ENCODE measurements at places on chromosomes 11 and 22.
A peak's percentile ranks its signal among the peaks of the same experiment; 100 is the strongest.

DNA sequence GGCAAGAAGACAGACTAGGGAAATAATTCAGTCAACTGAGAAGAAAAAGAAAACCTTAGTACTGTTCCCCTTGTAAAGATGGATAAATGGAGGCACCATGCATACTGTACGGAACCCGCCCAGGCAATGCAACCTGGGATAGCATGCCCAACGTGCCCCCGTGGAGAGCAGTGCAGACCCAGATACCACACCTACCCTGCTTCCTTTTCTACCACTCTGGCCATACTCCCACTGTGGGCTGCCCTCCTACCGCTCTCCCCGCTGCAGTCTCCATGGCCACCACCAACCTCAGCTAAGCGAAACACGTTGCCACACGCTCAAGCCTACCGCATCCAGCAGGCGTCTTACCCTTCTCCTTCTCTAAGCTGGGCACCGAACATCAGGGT lies 117.4 kb upstream of the SERPIND1 start:
- no peak for DNase-seq

- DNase-seq: no peak
Observed at GRCh38 chr22:46029036-46029435, 52.1 kb upstream of the WNT7B start.

GRCh38 chr11:25650319-25650718 lies 681.6 kb upstream of the ANO3 start:
- DNase-seq: no peak

DNA sequence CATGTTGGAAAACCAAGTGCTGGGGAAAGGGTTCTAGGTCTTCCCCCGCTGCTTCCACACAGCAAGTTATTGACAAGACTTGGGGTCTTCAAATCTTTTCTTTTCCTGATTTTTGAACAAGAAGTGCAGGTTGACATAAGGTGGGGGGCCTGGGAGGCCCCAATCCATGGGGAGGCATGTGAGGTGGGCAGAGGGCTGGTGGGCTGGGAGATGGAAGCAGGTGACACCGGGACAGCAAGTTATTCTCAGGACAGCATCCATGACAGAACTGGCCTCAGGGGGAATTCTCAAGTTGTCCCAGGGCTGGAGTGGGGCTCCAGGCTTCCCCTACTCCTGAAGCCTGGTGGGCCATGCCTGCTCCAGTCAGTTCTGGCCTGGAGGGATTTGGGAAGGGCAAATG lies 5.5 kb downstream of the FGF19 start:
- no peak for DNase-seq

DNA sequence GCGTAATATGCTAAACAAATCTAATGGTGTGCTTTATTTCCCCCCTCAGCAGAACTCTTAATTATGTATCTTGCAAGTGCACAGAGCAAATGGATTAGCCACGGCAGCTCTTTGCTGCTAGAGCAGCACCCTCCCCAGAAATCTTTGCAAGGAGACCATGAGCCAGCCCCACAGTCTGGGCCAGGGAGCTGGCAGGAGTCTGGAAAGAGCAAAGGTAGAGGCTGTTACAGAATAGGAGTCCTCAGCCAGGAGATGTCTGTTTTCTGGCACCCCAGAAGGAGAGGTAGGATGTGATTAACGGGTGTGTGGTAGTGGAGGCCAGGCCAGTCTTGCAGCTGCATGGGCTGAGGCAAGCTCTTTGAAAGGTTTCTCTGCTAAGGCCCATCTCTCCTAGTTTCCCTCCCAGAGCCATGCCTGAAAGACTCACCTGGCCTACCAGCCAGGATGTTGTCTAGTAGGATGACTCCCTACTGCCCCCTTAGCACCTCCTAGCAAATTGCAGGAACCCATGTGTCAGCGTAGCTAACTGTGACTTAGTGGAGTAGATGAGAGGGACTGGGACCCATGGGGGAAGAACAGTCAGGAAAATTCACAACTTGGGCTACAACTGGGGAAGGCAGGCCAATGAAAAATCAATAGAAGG lies 557.2 kb downstream of the BUD13 start:
- DNase-seq: no peak

- DNase-seq: no peak
Observed at GRCh38 chr11:106971864-106972263, 46.4 kb downstream of the GUCY1A2 start.

DNA sequence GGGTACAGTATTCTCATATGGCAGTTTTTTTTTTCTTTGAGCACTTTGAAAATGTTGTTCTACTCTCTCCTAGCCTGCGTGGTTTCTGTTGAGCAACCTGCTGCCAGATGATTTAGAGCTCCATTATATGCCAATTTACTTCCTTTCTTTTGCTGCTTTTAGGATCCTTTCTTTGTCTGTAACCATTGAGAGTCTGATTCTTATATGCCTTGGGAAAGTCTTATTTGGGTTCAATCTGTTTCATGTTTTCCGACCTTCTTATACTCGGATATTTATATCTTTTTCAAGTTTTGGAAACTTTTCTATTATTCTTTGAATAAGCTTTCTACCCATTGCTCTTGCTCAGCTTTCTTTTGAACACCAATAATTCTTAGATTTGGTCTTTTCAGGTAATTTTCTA lies 138.1 kb upstream of the RAG2 start:
- no peak for DNase-seq

DNA sequence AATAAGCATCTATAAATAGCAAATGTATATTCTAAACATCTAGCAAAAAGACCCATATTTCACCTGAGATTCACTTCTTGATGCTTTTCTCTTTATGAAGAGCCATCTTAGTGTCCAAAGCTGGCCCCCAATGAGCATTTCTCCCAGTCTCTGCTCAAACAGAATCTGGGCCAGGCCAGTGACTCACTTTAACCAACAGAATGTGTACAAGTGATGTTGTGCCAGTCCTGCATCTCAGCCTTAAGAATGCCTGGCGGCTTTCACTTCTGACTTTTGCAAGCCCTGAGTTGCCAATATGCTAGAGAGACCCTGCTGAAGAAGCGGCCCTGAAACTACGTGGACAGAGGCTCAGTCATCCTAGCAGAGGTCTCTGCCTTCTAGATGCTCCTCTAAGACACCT lies 6.9 kb upstream of the COPB1 start:
- DNase-seq: no peak

- DNase-seq: no peak
Observed at GRCh38 chr11:11336664-11337063, 16.4 kb downstream of the CSNK2A3 start.

DNA sequence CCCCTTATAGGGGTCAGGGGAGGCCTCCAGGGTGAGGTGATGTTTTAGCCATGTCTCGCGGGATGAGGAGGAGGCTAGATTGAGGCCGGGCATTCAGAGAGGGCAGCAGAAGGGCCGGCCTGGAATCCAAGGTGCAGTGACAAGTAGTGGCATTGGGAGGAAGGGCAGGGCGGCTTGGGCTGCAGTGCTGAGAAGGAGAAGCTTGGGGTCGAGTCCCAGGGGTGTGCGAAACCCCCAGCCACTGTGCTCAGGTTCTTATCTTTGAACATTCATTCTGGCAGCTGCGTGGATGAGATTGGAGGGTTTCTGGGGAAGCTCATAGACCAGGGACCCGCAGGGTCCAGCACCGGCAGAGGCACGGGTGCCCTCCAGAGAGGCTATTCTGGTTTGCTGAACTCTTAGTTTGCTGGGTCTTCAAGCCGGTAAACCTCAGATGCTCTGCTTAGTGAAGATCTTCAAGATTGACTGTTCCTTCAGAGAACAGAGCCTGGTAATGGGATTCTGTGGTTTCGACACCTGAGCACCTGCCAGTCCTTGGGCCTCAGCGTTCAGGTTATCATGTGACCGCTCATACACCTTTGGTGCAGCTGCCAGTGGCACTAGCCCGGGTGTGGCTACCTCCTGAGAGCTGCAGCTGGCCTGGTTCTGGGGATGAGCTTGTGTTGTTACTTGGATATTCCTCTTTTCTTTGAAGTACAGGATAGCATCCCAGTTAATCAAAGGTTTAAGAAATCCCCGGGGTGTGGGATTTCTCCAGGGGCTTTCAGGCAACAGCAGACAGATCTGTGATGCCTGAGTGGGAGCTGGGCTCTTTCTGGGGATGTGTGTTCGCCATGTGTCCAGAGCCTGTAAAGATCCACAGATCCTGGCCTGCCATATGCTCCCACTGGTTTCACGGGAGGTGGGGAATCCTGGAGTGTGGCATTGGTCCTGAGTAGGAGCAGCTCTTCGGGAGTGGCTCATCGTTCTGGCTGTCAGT lies 152.8 kb downstream of the TBC1D22A start:
- DNase-seq: no peak

- no peak for DNase-seq
Observed at GRCh38 chr11:105589346-105589745, 20.5 kb upstream of the GRIA4 start.

DNA sequence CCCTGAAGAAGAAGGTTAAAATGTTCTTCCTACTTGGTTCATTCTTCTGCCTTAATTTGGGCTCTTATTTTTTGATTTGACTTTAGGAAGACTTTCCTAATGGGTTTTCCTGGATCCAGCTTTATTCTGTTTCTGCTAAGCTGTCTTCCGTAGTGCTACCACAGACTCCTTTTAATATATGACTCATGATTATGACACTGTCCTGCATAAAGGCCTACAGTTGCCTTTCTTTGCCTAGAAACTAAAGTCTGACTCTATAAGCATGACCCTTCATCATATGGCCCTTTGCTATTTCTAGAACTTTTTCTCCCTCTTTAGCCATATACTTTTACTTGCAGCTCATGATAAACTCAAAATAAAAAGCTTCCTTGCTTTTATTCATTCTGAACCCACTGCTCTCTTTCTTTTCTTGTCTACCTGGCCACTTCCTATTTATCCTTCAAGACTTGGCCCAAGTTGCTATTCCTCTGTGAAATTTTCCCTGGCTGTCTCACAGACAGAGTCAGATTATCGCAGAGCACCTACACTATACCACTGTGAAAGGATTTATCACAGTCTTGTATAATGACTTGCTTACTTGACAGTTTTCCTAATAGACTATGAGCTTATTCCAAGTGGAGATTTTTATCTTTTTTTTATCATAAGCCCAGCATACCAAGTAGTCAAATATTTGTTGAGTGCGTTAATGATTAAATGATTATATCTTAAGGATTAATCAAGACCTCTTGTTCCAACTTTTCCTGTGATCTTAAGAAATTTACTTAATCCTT lies 24.7 kb downstream of the TBCEL start:
- no peak for DNase-seq

DNA sequence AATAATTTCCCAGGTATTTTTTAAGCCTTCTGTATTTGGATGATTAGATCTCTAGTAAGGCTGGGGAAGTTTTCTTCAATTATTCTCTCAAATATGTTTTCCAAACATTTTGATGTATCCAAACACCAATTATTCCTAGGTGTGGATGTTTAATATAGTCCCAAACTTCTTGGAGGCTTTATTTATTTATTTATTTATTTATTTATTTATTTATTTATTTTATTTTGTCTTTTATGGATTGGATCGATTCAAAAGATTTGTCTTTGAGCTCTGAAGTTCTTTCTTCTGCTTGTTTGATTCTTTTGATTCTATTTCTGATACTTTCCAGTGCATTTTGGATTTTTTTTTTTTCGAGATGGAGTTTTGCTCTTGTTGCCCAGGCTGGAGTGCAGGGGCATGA lies 2267.9 kb upstream of the RAG2 start:
- no peak for DNase-seq

- DNase-seq: peak; percentile 81
Observed at GRCh38 chr22:41403532-41404318, 22.0 kb downstream of the TEF start.

DNA sequence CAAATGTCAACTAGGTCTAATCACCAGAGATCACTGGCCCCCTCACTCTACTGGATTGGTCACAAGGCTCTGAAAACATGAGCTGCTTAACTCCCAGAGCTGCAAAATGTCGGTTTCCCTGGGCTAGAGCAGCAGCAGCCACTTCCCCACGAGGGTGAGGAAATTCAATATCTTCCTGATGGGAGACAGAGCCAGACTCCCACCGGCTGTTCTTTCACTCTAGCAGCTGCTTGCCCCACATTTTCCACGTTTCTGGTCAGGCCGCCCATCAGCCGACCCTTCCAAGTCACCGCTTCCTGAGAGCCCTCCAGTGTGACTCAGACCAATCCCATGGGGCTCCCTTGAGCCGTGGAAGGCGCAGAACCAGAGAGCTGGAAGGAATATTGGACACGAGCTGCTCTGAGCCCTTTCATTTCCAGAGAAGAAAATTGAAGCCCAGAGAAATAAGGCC lies 227.0 kb downstream of the ADAMTS15 start:
- DNase-seq: no peak

Measured in stimulated activated naive CD4-positive, alpha-beta T cell treated with Interleukin-2 at 50 U/mL for 16 hours (primary cell).